ENCODE measurements at places on chromosomes 1 and 21.

DNA sequence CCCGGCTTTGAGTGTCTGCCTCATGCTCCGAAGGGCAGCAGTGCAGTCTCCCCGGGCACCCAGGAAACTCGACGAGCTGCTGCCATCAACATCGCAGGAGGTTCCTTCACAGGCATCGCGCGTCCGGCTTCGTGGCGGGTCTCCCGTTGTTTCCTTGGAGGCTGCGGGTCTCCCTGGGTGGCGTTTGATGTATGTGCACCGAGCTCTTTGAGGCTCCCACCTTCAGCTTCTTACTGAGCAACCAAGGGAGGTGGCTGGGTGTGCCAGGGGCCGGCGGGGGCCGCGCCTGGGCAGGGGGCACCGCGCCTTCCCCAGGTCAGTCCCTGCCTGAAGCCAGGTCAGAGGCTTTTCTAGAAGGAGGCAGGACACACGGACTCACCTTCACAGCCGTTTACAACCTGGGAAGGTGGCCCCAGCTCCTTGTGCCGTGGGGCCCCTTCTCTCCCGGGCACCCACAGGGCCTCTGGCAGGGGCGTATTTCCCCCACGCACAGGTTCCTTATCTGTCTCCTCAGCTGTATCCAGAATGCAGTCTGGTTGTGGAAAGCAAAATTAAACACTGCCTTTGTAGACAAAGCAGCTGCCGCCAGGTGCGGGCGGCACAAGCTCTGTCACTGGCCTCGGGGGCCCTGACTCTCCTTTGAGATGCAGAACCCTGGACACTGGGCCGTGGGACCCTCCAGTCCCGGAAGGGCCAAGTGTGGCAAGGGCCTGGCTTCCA lies 21.7 kb upstream of the PEX10 start:
- DNase-seq: no peak

DNA sequence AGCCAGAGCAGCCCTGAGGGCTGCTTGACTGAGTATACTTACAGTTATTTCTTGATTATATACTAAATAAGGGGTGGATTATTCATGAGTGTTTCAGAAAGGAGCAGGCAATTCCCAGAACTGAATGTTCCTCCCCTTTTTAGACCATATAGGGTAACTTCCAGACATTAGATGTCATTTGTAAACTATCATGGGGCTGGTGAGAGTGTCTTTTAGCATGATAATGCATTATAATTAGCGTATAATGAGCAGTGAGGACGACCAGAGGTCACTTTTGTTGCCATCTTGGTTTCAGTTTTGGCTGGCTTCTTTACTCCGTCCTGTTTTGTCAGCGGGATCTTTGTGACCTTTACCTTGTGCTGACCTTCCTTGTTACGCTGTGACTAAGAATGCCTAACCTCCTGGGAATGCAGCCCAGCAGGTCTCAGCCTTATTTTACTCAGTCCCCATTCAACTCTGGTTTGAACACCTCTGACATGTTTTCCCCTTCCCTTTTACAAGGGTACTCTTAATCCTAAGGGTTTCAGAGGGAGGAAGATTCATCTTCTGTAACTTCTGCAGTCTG lies 16.2 kb downstream of the KCTD3 start:
- DNase-seq: no peak

DNA sequence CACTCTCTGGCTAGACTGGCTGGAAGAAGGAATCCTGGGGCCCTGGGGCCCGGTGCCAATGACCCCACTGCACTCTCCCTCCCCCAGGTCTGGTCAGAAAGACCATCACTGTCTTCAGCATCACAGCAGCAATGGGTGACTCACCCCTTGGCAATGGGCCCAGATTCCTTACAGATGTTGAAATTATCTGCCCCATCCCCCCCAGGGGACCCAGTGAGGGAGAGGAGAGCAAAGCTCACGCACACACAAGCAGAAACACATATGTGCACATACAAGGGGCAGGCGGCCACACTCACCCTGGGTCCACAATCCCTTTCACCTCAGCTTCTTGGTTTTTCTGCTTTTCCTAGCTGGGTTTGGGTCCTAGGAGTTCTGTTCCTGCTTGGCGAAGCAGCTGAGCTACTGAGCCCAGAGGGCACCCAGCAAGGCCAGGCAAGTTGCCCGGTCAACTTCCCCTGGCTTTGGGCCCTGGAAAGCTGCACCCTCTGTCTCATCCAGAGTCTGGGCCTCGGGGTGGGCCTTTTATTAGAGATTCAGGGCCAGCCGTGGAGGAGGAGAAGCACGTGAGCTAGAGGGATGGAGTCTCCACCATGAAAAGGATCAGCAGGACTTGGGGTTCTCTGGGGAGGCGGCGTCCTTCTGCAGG lies 2.6 kb downstream of the COL16A1 start:
- peak; percentile 75 for DNase-seq

GRCh38 chr1:81259625-81260411 lies 540.9 kb upstream of the ADGRL2 start:
- no peak for DNase-seq

DNA sequence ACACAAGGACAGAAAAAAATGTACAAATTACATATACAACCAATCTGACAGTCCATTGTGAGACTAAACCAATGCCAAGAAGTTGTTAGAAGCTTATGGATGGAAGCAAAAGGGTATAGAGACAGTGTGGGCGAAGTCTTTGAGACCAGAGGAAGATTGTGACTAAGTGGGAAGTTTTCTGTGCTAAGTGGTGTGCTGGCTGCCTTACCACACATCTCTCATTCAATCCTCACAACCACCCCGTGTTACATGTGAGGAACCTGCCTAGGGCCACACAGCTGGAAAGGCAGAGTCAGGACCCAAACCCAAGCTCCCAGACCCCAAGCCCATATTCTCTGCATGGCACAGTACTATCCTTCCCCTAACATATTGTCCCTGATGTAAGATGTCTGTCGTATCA lies 53.5 kb upstream of the DUSP10 start:
- no peak for DNase-seq

- DNase-seq: no peak
Measured at GRCh38 chr1:176857632-176858031, 306.9 kb downstream of the ASTN1 start.

GRCh38 chr1:99656701-99657100 lies 10.8 kb downstream of the PALMD start:
- DNase-seq: no peak

- DNase-seq: no peak
Measured at GRCh38 chr1:14794136-14794768, 195.8 kb downstream of the KAZN start.

GRCh38 chr1:210456731-210457255 lies 128.1 kb downstream of the HHAT start:
- DNase-seq: no peak

GRCh38 chr21:42671778-42672593 lies 18.6 kb downstream of the PDE9A start:
- no peak for DNase-seq

- no peak for DNase-seq
Measured at GRCh38 chr21:28540514-28540913, 452.2 kb downstream of the LTN1 start.

DNA sequence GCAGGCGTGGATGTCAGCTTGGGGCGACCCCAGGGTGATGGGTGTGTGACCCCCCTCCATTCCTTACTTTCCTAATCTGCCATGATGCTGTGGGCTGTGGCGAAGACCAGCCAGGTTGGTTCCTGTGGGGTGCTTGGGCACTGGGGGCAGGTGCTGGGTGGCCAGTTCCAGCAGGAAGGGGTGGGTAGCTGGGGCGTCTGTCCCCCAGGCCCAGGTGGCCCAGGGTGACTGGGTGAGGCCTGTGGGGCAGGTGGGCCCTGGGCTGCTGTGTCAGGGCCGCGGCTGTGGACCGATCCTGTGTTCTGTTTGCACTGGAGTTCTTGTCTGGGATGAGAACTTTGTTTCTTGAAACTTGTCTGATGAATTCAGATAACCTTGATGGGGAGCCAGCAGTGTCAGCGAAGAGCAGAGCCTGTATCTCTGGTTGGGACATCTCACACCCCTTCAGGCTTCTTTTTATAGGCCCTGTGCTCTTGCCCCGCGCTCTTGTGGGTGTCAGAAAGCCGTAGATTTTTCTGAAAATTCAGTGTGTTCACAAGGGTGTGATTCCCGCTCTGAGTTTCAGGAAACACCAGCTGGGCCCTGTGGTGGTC lies 3.7 kb downstream of the PRKCZ start:
- no peak for DNase-seq

DNA sequence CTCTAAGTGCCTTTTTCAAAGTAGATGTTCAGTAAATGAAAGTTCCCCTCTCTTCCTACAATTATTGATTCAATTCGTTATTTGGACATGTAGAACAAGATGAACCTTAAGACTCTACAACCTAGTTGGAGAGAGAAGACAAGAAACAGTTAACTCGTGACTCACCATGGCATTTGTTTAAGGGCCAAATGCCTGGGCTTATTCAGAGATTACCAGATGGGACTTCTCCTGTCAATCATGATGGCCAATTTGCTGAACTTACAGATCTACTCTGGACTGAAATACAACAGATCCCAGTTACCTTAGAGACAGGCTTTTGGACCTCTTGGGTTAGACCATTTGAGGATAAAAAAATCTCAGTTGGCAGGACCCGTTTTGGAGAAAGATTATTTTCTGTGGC lies 93.5 kb downstream of the C1orf94 start:
- DNase-seq: no peak

DNA sequence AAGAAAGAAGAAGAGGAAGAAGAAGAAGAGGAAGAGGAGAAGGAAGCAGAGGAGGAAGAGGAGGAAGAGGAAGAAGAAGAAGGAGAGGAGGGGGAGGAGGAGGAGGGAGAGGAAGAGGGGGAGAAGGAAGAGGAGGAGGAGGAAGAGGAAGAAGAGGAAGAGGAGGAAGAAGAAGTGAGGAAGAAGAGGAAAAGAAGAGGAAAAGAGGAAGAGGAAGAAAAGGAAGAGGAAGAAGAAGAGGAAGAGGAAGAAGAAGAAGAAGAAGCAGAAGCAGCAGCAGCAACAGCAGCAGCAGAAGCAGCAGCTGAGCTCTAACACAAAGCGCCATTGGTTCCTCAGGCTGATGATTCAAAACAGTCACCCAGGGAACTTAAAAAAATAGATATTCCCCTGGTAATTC lies 34.0 kb downstream of the DNAI4 start:
- no peak for DNase-seq

- no peak for DNase-seq
Measured at GRCh38 chr1:87091425-87091824, 177.0 kb downstream of the HS2ST1 start.
